Astrocyte of the spinal cord (primary cell): ENCODE measurements at places on chromosomes 1 and 21.

- DNase-seq, result peak; percentile 70
Observed at GRCh38 chr1:233639611-233640010, 25.7 kb downstream of the KCNK1 start.

DNA sequence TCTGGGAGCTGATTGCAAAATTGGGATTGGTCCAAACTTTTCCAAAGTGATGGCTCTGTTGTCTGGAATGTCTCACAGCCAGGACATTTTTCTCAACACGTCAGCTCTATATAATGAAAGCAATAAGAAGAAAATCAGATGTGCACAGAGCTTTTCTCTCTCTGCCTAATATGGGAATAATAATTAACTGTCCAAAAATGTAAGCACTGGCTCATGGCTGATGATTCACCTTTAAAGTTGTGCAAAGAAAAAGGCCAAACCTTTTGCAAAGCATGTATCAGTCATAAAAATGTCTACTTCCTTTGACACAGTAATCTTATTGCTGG lies 30.4 kb downstream of the ZNF281 start:
- peak; percentile 88 for DNase-seq

GRCh38 chr1:234989479-234990327 lies 138.9 kb downstream of the TOMM20 start:
- no peak for DNase-seq

GRCh38 chr1:186772228-186772627 lies 56.5 kb upstream of the PLA2G4A start:
- DNase-seq, result no peak

DNA sequence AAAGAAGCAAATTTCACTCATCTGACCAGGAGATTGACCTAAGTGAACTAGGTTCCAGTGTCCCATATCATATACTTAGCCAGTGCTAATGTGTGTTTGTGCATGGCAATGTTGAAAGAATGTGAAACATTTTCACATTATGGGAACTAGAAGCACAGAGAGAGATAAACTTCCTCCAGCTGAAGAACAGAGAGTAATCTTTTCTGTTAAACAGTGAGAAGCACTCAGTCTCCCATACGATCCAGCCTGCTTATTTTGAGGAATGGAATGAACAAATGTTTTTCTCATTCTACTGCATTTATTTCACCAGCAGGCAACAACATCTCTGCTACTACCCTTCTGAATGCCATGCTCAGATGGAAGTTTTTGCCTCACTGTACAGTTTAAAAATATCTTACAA lies 170.5 kb downstream of the TTLL7 start:
- no peak for DNase-seq

DNA sequence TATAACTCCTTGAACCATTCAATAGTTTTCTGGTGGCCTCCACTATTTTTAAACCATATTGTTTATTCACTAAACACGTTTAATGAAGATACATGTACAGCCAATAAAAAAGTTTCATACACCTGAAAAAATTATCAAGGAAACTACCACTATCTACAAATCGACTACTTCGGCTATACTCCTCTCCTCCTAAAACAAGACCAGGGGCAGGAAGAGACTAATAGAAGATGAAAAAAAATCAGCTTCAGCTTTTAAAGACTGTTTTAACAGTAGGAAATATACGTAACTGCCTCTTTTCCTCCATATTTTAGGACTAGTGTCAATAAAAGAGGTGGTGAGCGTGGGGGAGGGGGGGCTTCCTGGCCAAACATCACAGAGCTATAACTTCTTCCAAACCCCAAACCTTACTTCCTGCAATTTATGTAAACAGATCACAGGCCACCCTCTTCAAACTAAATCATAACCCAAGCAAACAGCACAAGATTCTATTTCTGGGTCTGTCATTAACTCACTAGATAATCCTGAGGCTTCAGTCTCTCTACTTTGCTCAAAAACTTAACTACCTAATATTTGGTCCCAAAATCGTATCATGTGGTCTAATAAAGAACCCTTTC lies 15.1 kb downstream of the FOXJ3 start:
- no peak for DNase-seq

DNA sequence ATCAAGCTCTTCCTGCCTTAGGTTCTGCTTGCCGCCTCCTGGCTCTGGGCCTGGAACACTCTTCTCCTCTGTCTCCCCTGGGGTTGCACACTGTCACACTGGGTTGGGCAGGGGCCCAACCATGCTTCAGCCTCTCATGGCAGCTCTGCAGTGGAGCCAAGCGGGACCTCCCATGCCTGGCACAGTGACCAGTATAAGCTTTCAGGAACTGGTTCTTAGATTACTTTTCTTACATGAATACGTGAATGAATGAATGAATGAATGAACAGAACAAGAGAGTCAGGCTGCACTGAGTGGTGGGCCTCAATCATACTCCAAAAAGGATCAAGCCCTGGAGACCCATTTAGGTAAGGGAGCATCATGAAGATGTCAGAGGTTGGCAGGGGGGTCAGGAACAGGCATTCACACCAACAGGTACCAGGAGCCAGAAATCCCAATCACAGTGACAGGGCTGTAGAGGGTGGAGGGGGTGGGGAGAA lies 30.8 kb upstream of the TMEM125 start:
- DNase-seq, result no peak

DNA sequence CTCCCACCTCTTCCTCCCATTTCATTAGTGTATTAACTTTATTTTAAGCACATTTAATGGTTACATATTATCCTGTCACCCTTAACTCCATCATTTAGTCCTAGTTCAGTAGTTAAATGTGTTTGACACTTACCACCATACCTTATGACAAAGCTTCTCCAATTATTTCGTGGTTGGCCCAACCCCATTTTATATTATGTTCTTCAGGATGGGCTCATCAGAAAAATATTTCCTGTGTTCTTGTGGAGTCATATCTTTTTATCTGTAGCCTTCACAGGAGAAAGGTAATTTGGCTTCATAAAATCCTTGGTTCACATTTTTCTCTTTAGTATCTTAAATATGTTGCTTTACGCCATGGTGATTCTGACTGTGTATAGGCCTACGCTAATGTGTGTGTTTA lies 142.3 kb upstream of the COL6A1 start:
- DNase-seq, result peak; percentile 47

DNA sequence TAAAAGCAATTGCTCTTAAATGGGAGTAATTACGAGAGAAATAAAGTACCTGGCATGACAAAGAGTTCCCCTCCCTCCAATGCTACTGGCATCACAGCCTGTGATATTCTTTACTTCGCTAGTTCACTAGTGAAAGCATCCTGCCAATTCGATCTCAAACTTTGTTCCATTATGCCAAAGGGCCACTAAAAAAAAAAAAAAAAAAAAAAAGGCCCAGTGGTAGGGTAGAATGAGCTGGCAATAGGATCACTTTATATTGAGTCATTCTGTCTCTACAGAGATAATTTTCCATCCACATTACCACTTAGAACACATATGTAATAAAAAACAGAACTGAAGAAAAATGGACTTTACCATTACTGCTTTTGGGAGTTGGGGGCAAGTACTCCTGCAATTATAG lies 11.2 kb downstream of the PUM1 start:
- DNase-seq, result peak; percentile 44

- DNase-seq, result no peak
Observed at GRCh38 chr1:42880384-42880783, 34.0 kb downstream of the ZNF691 start.

GRCh38 chr1:27862671-27863537 lies 9.4 kb upstream of the THEMIS2 start:
- peak; percentile 96 for DNase-seq

DNA sequence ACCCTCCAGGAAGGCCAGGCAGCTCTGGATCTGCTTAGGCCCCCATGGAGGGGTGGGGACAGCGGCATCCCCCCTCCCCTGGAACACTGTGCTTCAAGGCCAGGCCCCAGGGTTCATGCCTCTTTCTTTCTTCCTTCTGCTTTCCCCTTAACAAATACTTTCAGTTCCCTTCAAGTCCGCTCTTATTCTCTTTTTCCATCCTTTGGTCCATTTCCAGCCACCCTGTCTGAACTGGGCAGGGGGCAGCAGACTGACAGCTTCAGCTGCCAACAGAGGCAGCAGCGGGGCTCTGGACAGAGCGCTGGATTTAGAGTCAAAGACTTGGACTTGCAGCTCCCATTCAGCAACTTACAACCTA lies 1.1 kb upstream of the CD244 start:
- no peak for DNase-seq

DNA sequence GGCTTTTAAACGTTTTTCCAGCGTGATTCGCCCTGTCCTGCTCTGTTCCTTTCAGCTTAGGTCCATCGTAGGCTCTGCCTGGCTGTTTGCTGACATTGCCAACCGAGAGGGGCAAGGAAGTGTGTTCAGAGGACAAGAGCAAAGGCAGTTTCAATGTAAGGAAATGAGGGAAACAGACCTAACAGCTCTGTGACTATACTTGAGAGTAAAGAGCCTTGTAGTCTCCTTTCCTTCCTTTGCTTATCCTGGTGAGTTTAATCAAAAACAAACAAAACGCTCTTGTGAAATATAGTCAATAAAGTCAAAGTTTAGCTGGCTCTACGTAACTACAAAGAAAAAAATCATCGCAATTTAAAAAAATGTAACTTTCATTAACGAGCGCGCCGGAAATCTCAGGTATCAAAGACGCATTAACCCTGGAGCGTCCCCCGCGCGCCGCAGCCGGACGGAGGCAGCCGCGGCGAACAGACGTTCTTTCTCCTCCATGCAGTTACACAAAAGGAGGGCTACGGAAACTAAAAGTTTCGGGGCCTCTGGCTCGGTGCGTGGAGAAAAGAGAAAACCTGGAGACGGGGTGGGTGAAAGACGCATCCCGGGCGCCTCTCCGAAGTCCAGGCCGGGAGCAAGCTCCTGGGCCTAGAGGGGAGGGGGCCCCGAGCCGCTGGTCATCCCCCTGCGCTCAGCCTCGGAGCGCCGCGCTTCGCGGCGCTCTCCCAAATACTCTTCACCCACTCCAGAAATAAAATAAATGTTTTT lies 617 bp upstream of the ADGRL2 start:
- peak; percentile 85 for DNase-seq

DNA sequence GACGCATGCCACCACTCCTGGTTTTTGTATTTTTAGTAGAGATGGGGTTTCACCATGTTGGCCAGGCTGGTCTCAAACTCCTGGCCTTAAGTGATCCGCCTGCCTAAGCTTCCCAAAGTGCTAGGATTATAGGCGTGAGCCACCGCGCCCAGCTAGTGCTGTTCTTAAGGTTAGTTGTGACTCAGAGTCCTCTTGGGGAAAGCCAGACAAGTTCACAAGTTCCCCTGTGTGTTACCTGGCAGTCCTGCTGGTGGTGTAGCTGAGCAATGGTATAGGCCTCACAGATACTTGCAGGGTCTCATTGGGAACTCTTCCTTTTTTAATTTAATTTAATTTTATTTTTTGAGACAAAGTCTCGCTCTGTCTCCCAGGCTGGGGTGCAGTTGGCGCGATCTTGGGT lies 10.6 kb downstream of the CFAP126 start:
- DNase-seq, result no peak

DNA sequence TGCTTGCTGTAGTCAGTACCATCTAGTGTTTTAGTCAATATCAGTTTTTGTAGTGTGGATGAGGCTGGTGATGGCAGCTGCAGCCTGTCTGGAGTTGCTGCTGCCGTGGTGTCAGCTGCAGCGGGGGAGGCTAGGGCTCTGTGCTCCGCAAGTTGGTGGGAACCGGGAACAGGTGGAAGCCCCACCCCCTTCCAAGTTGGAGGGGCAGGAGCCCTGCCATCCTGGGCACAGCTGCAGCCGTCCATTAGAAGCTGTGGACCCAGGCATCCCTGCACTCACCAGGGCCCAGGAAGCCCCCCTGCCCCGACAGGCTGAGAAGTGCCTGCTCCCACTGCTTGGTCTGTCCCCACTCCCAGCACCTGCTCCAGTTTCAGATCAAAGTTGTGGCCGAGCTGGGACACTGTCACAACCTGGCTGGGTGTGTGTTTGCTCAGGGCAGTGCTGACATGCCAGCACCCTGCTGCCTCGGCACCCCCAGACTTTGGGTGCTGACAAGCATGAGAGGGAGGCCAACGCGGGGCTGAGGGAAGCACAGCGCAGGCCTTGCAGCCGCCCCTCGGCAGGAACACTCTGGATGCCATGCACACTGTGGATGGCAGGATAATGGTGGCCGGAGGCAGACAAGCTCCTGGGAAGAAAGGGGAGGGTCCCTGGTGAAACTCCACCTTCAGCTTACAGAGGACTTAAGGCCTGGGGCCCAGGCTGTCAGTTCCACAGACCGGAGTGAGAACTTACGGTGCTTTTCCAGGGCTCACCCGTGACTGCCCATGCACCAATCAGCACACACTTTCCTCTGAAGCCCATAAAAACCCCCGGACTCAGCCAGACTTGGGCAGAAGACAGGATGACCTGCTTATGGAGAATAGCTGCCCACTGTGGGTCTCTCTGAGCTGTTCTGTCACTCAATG lies 86.9 kb downstream of the ADARB1 start:
- DNase-seq, result no peak

DNA sequence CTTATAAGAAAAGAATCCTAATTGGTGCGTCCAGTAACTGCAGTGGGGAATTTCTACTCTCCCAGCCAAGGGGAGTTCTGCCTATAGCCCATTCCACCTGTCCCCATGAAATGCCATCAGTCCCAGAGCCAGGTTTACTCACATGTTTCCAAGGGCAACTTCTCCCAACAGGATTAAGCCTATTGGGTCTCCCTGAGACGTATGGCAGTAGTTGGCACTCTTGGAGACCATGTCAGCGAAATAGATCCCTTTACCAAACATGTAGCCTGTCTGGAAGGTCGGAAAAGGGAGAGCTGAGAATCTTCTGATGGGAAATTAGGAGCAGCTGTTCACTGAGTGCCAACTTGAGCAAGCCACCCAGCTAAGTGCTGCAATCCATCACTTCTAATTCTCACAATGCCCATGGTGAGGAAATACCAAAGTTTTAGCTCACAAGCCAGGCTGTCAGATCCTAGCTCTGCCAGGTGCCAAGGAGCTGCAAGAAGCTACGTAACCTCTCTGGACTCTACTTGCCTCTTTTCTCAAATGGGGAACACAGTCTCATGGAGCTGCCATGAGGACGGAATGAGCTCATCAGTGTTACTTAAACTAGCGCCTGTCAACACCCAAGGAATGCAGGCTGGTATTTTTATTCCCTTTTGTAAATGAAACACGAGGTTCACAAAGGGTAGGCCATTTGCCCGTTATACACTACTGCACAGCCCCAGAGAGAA lies 43.9 kb downstream of the PARP1 start:
- DNase-seq, result no peak

DNA sequence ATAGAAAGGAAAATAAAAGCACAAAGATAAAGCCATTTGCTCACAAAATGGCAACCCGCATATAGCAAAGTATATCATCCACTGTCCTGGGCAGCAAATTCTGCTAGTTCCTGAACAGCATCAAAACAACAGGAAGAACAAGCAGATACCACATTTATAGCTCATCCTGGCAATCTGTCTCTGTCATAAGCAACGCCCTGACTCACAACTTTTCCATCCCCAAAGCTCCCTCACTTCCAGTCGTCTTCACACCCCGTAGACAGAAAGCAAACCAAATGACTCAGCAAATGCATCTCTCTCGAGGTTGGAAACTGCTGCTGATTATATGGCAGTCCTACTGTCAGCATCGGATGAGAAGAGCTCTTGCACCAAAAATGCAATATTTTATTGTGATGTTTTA lies 65.8 kb downstream of the AK5 start:
- peak; percentile 76 for DNase-seq

- DNase-seq, result no peak
Observed at GRCh38 chr1:226979517-226980121, 39.5 kb downstream of the COQ8A start.
